ENCODE measurements at places on chromosomes 16 and 17. TPM values are rescaled to one million over a fixed set of nuclear protein-coding genes. Genes with fewer than 3 reads are reported as not detected.

Gene DGKE
- 9.9 TPM for total RNA-seq

Gene KRTAP17-1
- total RNA-seq: not detected

Gene SLC52A1
- not detected for total RNA-seq

Gene CMTM1
- total RNA-seq: not detected

Gene PIK3R5
- 8.9 TPM for total RNA-seq

Gene CTRB2
- not detected for total RNA-seq

Gene RAB11FIP4
- total RNA-seq: 14.1 TPM

Gene TAC4
- total RNA-seq: not detected

Gene FBXW10
- not detected for total RNA-seq

Gene GIT1
- total RNA-seq: 30.4 TPM

Gene SHBG
- not detected for total RNA-seq

Gene TPSD1
- 3.7 TPM for total RNA-seq

Gene XAF1
- 20.1 TPM for total RNA-seq

Gene IL34
- 4.1 TPM for total RNA-seq

Gene DHX58
- 21.3 TPM for total RNA-seq

Gene VAMP2
- total RNA-seq: 14.6 TPM

Gene LDHD
- total RNA-seq: 12.8 TPM

Gene SYT17
- 4.2 TPM for total RNA-seq

Gene DNAH9
- total RNA-seq: not detected

Gene KRTAP3-2
- total RNA-seq: not detected

Gene CES5A
- not detected for total RNA-seq

Gene ZNF597
- total RNA-seq: 1.4 TPM

Gene USH1G
- total RNA-seq: not detected

Gene CKLF
- total RNA-seq: 15.1 TPM

Gene OR2C1
- total RNA-seq: not detected

Gene CETP
- not detected for total RNA-seq

Gene NUPR1
- total RNA-seq: 41.7 TPM

Gene UNC13D
- 5.2 TPM for total RNA-seq

Gene RAB37
- total RNA-seq: 1.2 TPM

Gene TMEM238L
- total RNA-seq: not detected

Gene OR1D5
- total RNA-seq: not detected

Gene NR1D1
- total RNA-seq: 16.7 TPM

Gene ARL5C
- not detected for total RNA-seq

Gene C17orf78
- not detected for total RNA-seq

Gene RAB26
- not detected for total RNA-seq

Gene NPIPA7
- total RNA-seq: 3.0 TPM

Gene NDRG4
- 6.6 TPM for total RNA-seq

Gene HSD11B2
- 0.27 TPM for total RNA-seq

Gene GPR179
- not detected for total RNA-seq

Gene FOXL1
- total RNA-seq: not detected

Gene SEC14L5
- 0.96 TPM for total RNA-seq

Gene ARSG
- 5.5 TPM for total RNA-seq

Gene TTLL6
- not detected for total RNA-seq

Gene KCNAB3
- total RNA-seq: 1.3 TPM

All from gastroesophageal sphincter (tissue), 4 donors.